A549 (cell line): ENCODE measurements at places on chromosomes 4 and X.

- no peak for DNase-seq
Measured at GRCh38 chr4:8296491-8296890, 26.9 kb downstream of the HTRA3 start.

GRCh38 chrX:119069762-119070161 is 3.0 kb upstream of the CT47C1 start:
- no peak for DNase-seq

DNA sequence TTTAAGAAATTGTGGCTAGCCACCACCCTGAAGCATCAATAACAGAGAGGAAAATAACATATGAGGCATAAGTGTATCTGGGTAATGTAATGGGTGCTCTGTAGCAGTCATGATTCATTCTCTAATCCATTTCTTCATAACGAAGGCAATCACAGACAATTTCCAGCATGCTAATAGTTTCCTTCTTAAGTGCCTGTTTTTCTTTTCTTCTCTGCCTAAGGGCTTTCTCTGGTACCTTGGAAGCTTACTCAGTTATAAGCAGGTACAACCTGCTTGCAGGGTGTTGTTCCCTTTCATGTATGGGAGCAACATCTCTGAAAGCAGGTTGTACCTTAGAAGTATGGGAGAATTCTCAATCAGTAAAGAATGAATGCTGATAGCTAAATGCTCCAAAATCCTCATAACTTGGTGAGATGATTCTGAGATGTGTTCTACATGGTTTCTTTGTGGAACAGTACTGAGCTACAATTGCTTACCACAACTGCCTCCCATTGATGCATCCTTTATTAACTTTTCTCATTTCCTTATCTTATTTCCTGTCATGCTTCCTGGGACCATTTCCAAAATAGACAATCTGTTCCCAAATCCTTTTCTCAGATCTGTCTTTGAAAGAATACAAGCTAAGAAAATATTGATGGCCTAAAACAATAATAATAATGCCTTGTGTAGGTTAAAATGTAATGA is 247.6 kb downstream of the PAPSS1 start:
- DNase-seq: no peak

GRCh38 chrX:8147226-8147625 is 23.8 kb downstream of the VCX2 start:
- DNase-seq: no peak

DNA sequence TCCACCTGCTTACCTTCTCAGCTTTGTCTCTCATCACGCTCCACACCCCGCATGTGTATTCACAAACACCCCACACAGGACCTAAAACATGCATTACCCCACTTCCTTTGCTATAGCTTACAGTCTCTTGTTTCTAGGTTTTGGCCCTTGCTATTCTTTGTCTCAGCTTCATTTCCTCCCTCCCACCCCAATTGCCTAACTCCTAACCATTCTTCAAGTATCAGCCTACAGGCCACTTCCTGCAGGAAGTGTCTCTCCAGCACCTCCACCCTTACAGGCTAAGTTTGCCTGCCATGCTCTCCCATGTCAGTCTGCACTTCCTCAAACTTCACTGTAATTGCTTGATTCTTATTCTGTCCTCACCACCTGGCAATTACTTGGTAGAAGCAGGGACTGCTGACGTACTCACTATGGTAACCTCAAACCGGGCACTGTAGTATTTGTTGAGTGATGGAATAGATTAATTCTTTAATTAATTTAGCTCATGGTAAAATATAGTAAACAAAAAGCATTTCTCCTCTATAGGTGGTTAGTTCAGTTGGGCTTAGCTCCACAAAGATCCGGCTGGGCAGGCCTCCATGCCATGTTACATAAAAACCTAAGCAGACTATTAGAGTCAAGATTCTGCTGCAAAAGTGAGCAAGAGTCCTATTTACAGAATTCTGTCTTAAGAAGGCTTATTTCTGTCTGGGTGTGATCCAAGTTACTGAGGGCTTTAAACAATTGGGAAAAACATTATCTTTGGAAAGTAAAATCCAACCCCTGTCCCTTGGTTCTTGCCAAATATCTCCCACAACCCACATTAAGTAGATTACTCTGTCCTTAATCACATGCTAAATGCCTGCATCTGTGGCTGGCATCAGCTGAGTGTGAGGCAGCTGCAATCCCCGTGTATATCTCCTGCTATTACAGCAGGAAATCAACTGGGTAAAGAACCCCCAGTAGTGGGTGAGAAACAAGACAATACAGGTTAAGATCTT is 124.7 kb upstream of the CPEB2 start:
- DNase-seq: no peak

GRCh38 chrX:153703036-153703370 is 15.3 kb downstream of the SLC6A8 start:
- no peak for DNase-seq

- no peak for DNase-seq
Measured at GRCh38 chrX:80282535-80282934, 137.7 kb upstream of the TENT5D start.

GRCh38 chr4:129364747-129365452 is 268.9 kb downstream of the C4orf33 start:
- no peak for DNase-seq

DNA sequence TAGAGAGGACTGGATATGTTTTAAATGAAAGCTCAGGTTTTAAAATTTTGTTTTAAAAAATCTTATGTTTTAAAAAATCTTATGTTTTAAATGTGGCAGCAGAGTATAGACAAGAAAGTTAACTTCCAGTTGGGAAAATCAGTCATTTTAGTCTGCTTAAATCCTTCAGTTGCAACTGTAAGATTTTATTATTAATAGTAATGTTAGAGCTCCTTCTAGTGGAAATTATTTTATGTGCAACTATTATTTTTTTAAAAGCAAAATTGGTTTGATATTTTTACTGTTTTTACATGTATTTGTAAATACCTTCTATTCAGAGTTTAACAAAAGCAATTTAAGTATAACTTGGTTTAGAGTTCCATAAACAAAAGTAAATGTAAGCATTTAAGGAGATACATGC is 8.5 kb upstream of the NUDT6 start:
- no peak for DNase-seq

DNA sequence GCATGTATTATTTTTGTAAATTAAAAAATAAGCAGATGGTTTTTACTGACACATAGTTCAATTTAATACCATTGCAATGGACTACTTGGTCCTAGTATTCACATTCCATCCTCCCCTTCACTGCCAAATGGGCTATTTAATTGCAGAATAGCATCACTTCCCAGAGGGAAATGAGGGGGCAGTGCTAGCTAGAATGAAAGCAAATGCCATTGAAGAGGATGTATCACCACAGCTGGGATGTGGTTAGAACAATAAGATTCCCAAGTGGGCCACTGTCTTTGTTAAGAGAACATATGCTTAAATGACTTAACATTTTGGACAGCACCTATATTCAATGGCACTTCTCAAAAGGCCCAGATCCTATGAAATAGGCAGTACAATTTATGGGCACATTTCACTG is 224.7 kb downstream of the RBMX2 start:
- no peak for DNase-seq

DNA sequence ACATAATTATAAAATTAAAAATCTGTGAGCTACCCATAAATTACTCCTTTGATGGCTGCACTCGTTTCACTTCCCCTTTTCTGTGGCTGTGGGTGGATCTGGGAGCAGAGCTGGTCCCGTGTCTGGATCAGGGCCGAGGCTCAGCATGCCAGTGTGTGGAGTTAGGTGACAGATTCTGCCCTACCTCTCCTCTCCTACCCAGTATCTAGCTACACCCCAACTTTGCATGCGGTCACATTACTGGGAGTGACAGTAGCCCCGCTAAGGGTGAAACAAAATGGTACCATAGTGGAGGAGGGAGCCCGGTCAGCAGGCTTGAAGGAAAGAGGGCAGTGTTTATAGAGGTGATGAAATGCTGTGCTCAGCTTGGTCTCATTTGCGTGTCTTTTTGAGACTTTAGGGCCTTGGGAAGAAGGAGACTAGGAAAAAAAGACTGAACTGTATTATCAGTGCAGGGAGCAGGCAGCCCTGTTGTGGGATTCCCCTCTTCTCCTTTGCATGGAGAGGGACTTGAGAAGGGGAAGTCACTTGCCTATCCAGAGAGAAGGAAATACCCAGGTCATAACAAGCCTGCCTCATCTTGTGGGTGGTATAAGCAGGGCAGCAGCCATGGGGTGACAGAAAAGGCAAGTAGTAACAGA is 48.4 kb downstream of the ARHGAP10 start:
- no peak for DNase-seq

DNA sequence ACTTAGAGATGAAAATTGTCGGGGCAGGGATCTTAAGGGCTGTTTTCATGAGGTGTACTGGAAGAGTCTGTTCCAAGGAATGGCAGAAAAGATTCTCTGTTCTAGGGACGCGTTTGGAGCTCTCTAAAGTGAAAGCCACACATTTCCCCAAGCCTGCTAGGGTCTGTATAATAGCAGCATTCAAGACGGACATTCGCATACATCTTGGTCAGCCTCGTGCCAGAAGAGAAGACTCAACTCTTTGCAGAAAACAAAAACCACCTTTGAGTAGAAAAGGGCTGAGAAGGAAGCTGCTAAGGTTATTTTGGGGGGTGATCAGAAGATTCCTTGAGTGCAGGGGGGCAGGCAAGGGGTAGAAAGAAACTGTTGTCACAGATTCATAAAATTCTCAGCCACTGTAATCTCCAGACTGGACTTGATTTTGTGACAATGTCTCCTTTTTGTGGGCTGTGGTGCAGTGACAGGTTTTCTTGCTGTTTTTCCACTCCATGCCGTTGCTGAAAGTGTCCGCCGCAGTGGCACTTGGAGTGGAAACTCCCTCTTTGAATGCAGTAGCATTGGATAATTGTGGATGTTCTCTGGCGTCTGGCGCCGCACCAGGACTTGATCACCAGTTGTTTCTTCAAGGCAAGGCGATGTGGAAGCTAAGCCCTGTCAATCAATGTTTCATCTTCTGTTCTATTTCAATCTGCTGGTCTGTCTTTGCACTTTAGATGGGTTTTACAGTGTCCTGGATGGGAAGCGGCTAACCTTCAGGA is 2.9 kb downstream of the GYG2 start:
- DNase-seq: no peak

DNA sequence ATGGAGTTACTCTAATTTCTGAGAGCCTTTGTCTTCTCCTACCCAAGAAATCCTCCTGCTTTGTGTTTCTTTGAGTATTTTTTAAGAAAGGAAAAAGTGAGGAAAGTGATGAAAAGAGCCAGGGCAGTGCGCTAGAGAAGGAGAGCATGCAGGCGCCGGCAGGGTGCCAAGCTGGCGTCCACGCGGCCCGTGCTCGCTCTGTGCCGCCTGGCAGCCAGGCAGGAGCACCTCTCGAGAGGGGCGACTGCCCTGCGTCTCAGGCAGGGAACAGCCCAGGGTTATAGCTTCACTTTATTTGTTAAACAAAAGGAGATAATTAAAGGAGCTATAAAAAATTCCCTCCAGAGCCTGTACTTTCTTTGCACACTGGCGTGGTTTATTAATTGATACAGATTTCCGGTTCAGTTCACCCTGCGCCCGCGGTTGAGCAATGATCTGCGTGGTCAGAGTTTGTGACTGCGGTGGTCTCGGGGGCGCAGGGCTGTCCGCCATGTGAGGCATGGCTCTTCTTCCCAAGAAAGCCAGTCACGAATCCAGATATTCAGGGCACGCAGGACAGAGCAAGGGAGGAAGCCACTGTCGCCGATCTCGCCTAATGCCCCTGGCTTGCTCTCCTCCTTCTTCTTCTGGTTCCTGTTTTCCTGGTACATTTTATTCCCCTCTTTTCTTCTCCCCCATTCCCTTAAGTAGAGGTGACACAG is 110.8 kb upstream of the PAQR3 start:
- no peak for DNase-seq

- no peak for DNase-seq
Measured at GRCh38 chrX:13826770-13827169, 9.9 kb upstream of the GPM6B start.

DNA sequence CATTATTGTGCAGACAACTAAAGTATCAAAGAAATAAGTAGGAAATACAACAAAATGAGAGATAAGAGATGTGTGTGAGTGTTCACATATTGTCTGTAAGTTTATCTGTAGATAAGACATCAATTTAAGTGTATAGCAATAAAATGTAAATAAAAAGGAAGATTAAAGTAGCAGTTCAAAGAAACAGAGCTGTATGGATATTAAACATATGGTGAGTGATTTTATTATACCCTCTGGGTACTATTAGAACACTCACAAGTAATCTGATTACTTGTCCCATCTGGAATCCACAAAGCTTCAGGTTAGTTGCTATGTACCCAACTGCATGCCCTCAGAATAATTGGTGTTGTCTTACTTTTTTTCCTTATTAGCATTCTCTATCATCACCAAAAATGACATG is 747.9 kb upstream of the ADGRL3 start:
- DNase-seq: no peak

- no peak for DNase-seq
Measured at GRCh38 chrX:9596837-9597236, 132.0 kb downstream of the TBL1X start.

DNA sequence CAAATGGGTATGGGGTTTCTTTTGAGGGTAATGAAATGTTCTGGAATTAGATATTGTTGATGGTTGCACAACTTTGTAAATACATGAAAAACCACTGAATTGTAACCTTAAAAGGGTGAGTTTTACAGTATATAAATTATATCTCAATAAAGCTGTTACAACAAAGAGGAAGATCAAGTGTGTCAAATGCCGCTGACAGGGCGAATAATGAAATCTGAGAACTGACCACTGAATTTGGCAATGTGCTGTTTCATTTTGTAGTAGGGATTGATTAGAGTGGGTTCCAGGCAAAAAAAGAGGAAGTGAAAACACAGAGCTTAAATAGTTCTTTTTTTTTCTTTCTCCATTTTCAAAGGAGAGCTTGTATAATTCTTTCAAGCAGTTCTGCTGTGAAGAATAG is 161.1 kb upstream of the NAP1L5 start:
- DNase-seq: no peak

- DNase-seq: no peak
Measured at GRCh38 chrX:122094611-122095010, 1047.2 kb downstream of the GLUD2 start.

- DNase-seq: no peak
Measured at GRCh38 chr4:8835521-8836365, 35.9 kb downstream of the HMX1 start.

GRCh38 chrX:77572322-77572721 is 125.1 kb downstream of the FGF16 start:
- DNase-seq: no peak

GRCh38 chr4:173398779-173399415 is at the start of gene SCRG1:
SCRG1 (minus strand) TSS chr4:173399116; CDS start chr4:173391414, 7,702 bp downstream.
- no peak for DNase-seq
